WERI-Rb-1 (cell line): ENCODE measurements at places on chromosomes 6 and 20.

GRCh38 chr6:152977556-152977955 lies 5.3 kb downstream of the FBXO5 start:
- DNase-seq, result no peak

- DNase-seq, result peak; percentile 96
Measured at GRCh38 chr6:28399350-28400121, at the start of gene ZSCAN12. Gene ZSCAN12 (minus strand): TSS chr6:28399747. CDS start chr6:28398405, 1,342 bp downstream.

DNA sequence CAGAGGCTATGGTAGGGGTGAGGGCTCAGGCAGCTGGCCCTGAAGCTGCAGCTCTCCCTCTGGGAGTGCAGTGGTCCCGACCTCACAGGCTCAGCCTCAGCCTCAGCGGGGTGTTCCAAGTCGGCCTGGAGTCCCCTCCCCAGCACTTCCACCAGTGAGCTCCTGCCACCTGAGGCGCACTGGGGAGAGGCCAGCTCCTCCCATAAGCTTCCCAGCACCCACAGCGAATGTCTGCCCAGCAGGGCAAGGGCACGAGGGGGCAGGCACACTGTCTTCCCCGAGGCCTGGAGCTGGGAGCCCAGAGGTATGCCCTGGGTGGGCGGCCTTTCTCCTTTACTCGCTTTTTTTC lies 53.2 kb upstream of the SLCO4A1 start:
- peak; percentile 33 for DNase-seq

DNA sequence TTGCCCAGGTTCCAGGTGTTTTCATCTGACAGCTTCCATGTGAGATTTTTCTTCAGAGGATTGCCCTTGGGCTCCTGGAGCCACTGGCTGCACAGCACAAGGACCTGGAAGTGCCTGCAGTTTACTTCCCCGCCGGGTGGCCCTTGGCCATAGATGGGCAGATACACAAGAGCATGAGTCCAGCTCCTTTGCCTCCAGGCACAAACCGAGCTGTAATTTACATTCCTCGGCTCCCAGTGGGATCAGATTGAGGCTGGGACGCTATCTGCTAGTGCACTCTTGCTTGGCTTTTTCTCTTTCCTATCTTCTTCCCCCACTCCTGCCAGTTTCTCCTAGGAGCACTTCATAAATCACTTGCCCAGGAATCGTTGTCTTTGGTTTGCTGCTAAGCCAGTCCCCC lies 85.4 kb upstream of the RALY start:
- no peak for DNase-seq

DNA sequence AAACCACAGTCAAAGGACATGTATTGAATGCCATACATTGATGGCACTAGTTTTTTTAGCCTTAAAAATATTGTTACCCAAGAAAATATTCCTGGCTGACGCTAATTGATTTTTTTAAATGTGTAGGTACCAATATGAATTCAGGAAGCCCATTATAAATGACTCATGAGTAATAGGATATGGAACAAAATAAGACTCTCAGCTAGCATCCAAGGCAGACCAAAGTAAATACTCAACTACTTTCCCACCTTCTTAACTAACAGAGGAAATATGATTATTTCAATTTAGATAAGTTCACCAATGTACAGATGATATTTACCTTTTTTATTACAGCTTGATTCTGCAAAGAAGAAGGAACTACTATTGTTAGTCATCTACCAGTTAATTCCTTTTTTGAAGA lies 43.2 kb upstream of the TXNDC5 start:
- DNase-seq, result no peak

- peak; percentile 86 for DNase-seq
Measured at GRCh38 chr6:35146453-35146852, 5.3 kb upstream of the TCP11 start.

GRCh38 chr6:125201961-125202729 lies 48.6 kb downstream of the TPD52L1 start:
- no peak for DNase-seq

DNA sequence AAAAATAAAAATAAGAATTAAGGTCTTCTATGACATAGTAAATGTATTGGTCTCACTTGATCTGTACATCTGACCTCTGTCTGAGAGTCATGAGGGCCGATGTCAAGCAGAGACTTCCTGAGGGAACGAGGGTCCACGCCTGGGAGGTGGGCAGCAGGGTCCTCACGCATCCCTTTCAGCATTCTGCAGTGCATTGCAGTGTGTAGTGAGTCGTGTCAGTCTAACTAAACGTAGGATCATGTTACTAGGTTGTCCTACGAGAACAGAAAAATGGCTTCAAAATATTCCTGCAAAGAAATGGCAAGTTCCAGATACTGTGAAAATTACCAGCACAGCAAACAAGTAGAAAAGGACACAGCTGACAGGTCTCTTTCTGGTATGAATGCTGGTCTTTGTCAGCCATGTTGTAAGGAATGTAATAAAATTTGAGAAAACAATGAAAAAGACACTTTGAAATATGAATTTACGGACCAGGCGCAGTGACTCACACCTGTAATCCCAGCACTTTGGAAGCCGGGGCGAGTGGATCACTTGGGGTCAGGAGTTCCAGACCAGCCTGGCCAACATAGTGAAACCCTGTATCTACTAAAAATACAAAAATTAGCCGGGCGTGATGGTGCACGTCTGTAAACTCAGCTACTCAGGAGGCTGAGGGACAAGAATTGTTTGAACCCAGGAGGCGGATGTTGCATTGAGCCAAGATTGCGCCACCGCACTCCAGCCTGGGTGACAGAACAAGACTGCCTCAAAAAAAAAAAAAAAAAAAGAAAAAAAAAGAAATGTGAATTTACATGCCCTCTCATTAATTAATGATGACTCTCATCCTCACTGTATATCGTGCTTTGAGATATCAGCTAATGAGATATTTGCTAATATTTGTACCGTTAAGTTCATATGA lies 2.4 kb upstream of the AHCY start:
- no peak for DNase-seq

GRCh38 chr20:61674121-61674520 lies 391.6 kb downstream of the TAF4 start:
- DNase-seq, result no peak

DNA sequence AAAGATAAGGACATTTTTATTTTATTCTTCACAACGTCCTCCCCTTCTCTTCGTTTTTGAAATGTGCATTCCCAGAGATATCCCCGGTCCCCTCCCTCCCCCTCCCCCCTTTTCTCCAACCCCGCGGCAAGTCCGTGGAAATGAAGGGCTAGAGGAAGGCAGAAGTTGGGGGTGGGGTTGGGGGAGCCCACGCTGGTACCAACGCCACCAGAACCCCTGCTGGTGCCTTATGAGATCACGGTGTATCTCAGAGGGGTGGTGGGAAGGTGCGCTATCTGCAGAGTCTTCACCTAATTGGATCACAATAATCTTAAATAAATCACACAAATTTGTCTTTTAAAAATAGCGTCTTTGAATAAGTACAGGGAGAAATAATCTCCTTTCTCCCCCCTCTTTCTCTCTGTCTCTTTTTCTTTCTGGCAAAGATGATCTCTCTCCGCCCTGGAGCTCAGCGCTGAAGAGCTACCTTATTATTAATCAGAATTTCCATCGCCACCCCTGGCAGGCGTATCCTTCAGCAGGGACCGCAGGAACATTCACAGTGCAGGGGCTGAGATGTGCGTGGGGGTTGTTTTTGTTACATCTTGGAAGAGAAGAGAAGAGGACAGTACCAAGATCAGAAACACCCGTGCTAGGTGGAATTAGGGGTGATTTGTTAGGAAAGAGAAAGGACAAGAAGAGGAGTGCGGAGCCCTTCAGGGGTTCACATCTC lies 915 bp downstream of the CLVS2 start:
- DNase-seq, result peak; percentile 26

GRCh38 chr6:144855375-144855774 lies 570.2 kb downstream of the UTRN start:
- DNase-seq, result no peak

DNA sequence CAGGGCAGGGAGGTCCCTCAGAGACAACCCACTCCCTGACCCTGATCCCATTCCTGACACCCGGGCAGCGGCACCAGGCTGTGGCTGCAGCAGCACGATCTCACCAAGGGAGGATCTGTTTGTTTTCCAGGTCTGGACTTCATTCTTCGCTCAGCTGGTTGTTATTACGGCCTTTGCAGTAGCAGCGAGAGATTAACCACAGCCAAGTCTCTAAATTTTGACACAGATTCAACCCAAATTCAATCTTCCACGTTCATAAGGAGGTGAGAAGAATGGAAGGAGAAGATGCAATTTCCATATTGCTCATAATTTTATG lies 91.1 kb upstream of the THBS2 start:
- no peak for DNase-seq

DNA sequence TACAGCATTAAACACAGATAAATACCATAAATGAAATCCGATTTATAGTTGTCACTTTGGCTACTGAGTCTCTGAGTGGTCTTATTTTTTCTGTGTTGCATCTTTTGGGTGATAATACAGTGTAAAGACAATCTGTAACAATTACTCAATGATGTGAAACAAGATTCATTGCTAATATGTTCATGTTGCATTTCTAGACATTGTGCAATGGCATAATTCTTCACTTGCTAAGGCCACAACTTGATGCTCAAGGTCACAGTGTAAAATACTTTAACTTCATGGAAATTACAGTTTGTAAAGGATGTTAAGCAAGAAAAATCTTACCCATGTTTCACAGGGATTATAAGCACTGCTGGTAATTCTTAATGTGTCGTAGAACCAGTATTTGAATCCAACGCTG lies 74.9 kb upstream of the SMLR1 start:
- DNase-seq, result no peak

DNA sequence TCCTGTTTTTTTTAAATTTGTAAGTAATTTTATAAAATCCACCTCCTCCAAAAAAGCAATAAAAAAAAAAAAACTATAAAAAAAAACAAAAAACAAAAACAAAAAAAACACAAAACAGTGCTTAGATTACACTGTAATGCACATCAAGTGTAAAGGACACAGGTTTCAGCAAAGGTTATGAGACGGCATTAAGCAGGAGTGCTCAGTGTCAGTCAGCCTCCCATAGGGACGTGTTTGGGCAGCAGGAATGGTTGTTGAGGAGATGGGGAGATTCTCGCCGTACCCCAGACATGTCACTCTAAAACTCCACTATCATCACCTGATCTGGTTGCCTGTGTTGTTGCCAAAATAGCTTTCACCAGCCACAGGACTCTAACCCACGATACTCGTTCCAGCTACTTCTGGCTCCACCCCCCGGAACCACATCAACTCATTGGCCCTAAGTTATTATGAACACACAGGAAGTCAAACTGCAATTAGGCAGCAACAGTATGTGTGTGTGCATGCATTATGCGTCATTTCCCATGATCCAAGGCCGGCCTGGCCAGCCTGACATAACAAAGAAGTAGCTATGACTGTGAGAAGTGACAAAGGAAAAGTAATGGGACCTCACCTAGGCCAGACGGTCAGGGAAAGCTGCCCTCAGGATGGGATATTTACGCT lies 28.7 kb downstream of the ECT2L start:
- no peak for DNase-seq

DNA sequence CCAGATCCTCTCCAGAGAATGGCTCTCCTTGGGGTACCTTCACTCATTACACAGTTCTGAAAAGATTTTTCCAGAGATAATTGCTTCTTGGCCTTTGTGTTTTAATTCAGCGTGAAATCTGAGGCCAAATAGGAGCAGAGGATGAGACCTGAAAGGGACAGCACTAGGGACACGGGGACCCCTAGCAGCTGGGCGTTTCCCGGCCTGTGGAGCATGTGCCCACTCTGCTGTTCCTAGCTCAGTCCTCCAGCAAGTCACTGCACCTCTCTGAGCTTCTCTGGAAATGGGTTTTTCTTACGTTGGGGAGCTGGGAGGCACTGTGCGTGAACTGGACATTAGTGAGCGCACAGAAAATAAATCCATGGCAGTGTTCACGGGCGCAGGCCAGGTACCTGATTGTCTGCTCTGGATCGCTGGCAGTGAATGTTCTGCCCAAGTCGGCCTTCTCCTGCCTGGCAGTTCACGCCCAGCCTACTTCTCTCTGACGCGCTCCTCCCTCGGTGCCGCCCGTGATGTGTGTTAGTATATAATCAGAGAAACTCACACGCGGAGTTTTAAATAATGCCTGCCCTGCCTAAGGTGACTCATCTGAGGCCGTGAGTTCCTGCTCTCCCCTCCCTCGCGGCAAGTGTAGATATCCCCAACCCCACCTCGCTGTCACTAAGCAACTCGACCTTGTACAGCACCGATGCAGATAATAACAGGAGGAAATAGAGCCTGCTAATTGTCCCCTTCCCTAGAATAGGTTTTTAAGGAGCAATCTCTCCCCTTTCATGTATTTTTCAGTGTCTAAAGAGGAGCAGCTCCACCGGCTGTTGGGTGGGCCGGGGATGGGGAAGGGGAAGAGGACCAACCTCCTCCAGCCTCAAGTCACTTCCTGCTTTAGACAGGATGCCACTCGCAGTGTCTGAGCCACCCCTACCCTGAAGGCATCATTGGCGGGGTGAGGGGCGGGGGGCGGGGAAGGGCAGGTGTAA lies 2.7 kb upstream of the TUBB2A start:
- DNase-seq, result no peak

DNA sequence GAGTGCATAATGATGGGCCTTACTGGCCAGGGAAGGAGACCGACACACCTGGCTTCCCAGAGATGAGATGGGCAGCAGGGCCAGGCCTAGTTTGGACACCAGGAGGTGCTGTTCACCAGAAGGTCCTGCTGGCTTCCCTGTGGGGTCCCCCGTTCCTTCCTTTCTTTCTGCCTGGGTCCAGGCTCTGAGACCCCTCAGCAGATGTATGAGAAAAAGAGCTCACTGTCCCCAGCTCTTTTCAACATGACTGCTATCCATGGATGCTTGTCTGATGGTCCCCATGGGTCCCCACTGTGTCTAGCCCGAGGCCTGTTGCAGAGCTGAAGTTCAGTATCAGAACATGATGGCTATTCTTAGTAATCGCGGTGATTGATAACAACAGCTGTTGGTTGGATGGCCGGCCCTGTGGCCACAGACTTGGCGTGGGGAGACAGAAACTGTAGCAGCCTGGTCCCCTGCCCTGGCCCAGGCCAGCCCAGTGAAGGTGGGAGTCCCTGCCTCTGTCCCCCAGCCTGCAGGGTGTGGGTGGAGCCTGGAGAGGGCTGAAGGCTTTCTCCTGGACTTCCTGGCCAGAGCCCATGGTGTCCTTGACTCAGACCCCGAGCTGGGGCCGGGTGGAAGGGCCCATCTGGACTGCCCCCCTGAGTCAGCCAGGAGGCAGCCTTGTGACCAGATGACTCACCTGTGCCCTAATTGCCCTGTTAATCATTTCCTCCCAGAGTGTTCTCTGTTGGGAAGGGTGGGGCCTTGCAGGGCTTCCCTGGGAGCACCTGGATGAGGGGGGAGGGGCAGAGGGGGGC lies 9.9 kb upstream of the BAK1 start:
- DNase-seq, result peak; percentile 92

- no peak for DNase-seq
Measured at GRCh38 chr20:1526896-1527295, 30.6 kb downstream of the SIRPD start.

GRCh38 chr20:63182425-63182824 lies 33.5 kb downstream of the YTHDF1 start:
- DNase-seq, result peak; percentile 82
